Right renal pelvis (tissue), 4 donors: ENCODE measurements at places on chromosomes 4 and X.

DNA sequence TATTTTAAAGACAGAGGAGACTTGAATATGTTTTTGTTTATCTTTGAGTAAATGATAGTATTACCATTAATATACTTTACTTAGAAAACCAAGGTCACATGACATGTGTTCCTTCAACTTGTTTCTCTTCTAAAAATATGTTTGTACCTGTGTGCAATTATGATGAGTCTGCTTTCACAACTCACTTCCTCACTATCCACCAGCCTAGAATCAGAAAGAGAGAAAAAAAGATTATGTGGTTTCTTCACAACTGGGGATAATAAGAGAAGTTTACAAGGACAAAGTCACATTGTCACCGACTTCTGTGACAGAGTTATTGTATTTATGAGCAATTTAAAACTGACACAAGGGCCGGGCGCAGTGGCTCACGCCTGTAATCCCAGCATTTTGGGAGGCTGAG lies 1112.1 kb downstream of the RPA4 start:
- no peak for DNase-seq

GRCh38 chr4:158786121-158786601 lies 17.3 kb downstream of the FNIP2 start:
- no peak for DNase-seq

DNA sequence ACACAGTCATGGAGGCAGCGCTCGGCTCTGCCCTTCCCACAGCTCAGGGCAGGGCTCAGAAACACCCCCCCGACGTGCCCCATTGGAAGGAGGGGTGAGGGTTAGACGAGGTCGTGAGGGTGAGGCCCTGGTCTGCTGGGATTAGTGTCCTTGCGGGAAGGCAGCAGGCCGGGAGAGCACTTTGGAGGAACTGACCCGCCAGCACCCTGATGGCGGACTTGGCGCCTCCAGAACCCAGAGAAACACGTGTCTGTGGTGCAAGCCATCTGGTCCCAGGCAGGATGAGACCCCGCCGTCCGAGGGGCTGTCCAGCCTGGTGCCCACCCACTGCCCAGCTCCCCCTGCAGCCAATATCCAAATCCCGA lies 26.3 kb downstream of the TACC3 start:
- DNase-seq: no peak

- DNase-seq: peak; percentile 66
Measured at GRCh38 chr4:109729718-109730618, at the start of gene PLA2G12A. Gene PLA2G12A, minus strand, starts transcription at chr4:109730070. Its CDS starts 261 bp downstream, at chr4:109729809.

- no peak for DNase-seq
Measured at GRCh38 chr4:77917075-77917474, 54.4 kb downstream of the MRPL1 start.

- no peak for DNase-seq
Measured at GRCh38 chrX:1480082-1480785, 27.5 kb upstream of the ASMTL start.

DNA sequence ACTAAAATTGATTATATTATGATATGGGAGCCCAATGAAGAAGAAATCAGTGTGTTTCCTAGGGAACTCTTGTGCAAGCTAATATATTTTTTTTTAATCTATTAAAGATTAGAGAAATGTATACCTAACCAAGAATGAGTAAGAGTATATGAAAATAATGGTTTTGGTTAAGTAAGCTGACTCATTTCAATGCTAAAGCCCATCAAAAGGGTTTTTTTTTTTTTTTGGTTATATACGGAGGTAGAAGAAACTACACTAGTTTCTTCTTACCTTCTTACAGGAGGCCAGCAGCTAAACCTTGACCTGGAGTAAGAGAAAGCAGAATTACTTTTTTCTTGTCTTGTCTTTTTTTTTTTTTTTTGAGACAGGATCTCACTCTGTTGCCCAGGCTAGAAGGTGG lies 27.5 kb downstream of the RUFY3 start:
- DNase-seq: no peak

DNA sequence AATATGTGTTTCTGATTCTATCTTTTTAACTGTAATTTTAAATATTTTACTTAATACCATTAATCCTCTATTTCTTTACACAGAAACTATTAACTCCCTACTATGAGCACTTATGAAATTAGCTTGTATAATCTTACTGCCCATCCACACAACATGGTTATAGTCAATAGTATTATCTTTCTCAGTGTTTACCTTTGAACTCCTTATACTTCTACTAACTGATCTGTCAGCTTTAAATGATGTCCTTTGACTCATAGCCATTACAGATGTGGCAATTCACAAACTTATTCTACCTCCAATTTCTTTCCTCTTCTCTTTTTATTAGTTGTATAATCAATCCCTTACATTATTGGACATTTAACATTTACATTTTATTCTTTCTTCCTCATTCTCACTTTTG lies 5.5 kb downstream of the SEC31A start:
- no peak for DNase-seq

GRCh38 chr4:61201961-61202637 lies 2.0 kb downstream of the ADGRL3 start:
- DNase-seq: peak; percentile 14
